ENCODE measurements at places on chromosomes 2 and 18.

DNA sequence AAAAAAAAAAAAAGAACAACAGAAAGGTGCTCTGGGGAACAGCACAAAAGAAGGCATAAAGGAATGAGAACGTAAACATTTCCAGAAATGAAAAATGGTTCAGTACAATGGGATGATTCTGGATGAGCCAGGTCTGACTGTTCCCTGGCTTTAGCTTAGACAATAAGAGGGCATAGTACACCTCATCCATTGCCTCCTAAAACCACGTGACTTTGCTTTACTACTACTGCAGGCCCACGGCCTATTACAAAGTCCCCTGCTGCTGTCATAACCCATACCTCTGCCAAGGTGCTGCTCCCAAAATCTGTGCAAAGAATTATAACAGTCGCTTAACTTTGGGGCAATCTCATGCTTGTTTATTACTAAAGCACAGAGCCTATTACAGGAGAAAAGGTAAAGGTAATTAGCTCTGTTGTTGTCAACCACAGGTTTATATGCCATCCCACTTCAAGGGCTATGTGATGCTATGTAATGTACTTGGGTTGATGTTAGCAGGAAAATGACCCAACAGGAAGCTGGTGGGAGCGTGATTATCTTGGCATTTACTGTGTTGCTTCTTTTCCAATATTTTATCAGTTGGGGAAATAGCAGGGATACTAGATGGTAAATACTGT lies 26.8 kb downstream of the STK17B start:
- no peak for DNase-seq

DNA sequence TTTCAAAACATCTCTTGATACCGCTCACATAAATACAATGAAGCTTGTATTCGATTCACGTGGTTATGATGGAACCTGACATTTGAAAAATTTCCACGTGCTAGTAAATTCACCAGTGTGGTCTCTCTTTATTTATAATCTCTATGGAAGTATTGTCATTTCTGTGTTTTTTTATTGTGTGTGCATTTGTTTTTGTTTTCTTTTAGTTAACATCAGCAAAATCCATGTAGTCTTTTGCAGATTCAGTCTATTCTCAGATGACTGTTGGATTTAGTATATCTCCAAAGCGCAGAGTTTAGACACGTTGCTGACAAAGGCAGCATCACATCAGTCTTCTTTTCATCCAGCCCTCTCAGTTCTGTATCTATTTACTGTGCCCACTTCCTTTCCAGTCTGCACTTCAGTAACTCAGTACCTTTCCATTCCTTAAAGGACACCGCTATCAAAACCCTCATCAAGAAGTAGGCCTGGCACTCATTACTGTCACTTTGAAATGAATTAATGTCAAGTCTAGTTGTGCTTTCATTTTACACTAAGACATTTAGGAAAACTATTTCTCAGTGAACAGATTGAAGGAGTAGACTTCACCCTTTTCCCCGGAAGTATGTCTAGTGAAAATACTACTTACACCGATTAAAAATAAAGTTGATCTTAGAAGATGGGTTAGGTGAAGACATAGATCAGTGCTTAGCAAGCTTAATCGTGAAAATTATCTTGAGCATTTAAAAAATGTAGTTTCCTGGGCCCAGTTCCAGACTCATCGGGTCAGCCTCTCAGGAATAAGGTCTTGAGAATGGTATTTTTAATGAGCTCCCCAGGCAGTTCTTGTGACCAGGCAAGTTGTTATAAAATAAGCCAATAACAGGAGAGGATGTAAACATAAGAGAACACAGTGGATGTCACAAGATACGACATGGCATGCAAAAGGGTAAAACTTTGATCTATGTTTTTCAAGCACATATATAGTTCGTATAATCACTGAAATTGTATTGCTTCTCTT lies 506.8 kb upstream of the ZEB2 start:
- no peak for DNase-seq

DNA sequence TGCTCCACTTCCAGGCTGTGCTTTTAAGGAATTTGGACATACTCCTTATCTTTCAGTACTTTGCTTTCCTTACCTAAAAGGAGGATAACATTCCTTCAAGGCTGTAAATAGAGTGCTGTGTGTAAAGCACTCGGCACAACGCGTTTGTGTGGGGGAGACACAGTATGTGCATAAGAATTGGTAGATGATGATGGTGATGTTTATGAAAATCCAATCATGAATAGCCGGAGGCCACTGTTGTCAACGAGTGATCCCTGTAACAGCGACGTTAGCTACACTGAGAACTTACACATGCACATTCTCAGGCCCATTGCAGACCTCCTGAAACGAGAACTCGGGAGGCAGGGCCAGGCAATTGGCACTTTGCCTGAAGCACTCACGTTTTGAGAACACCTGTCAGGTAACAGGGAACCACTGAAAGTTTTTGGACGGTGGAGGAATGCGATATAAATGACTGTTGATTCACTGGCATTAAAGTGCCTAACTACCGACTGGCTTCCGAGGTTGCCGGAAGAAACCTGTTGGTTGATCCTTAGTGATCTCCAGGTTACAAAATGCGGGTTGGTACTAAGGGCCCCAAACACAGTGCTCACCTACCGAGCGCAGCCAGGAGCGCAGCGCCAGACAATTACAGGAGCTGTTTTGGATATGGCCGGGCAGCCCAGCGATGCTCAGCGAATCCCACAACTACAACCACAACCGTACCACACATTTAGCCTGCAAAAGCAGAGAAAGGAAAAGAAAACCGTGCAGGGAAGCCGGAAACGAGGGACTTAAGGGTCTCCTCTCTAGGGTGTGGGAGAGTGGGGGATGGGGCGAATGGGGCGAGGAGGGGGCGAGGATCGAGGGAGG lies 1.0 kb upstream of the MAP4K4 start:
- peak; percentile 40 for DNase-seq

DNA sequence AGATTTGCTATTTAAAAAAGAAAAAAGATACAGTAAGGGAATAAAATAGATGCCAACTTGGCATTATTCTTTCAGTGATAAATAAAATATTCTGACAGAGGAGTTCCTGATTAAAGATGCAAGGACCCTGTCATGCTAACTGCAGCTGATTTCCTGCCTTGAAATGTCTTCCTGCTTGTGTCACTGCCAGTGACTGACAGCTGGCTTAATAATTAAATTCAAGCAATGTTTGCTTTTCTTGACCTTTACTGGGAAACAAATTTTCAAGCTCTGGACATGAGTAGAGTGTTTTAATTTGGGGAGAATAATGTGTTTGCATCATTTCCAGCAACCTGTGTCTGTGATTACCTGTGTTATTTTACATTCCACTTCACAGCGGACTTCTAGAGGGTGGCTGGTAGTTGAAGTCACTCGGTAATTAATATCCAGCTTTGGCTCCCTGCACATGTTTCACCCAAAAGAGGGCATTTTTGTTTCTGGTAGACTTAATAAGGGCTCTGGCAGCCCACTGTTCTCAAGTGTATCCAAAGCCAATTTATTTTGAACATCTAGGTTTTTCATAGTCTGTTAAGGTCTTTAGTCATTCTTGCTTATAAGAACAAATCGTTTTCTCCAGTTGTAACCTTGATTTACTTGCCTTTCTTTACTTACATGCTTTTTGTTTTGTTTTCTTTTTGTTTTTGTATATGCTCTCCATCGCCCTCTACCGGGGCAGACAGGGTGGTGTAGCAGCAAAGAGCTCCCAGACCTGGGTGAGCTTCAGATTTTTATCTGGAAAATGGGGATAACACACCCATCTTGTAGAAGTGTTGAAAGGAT lies 48.5 kb upstream of the PROKR1 start:
- peak; percentile 29 for DNase-seq

DNA sequence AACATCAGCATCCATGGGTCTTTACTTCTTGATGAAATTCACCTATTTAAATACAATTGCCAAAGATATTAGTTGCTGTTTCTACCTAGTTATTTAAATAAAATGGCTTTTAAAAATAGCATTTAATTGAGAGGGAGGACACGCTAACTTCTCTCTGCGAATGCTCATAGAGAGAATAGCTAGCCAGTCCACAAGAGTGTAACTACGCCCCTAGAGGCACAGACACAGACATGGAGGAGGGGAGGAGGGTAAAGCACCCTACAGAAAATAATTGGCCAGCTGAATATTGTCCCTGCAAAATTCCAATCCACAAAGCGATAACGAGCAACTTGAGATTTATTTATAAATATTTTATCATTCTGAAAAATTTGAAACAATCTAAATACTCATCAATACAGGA lies 97.0 kb upstream of the PAPOLG start:
- DNase-seq: no peak

DNA sequence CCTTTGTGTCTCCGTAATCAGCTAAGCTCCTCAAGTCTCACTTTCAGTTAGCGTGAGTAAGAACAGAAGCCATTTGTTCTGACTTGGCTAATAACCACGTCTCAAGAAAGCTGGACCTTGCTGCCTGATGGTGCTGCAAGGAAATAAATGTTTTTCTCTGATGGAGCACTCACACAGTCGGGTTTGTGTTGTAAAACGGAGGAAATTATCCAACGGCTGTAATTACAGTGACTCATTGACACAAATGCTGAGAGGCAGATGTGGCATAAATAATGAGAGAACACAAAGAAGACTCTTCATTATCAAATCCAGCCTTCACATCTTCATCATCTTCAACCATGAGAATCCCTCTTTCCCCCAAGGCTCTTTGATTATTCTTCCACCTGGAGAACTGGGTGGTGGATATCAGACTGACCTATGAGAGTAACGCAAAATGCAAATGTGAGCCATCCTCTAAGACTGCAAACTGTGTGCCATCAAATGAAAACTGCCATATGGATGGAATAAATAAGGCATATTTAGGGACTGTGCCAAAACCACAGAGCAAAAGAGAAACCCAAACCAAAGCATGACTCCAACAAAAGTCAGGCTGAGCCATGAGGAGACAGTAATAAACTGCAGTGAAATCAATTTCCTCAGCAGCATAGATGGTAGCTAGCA lies 252.6 kb downstream of the RND3 start:
- no peak for DNase-seq

DNA sequence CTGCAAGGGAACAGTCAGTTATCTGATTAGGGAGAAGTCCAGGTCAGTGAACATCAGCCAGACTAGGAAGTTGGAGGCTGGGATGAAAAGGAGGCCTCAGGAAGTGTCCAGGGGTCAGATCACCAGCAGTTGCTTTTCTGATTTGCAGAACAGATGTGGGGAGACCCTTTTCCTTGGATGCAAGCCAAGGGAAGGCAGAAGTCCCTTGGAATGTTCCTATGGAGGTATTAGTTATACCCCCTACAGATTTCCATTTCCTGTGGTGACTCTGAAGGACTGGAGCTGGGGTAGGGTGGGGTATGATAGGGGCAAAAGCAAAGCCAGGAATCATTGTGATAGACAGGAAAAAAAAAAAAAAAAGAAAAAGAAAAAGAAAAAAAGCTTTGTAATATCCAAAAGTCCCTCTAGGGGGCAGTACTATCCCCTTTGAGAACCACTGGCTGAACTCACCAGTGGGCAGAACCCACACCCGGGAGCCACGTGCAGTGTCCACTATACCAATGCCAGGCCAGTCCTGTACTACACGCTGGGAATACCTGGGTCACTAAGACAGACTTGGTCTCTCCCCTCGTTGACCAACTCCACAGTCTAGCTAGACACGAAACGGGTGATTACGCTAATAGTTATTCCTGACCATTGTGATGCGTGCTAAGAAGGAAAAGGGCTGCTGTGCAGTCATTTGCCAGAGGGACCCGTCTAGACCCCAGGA lies 7.4 kb downstream of the DYSF start:
- DNase-seq: no peak

- no peak for DNase-seq
These were observed 300.3 kb upstream of the GULP1 start for GRCh38 chr2:187991389-187991788.

DNA sequence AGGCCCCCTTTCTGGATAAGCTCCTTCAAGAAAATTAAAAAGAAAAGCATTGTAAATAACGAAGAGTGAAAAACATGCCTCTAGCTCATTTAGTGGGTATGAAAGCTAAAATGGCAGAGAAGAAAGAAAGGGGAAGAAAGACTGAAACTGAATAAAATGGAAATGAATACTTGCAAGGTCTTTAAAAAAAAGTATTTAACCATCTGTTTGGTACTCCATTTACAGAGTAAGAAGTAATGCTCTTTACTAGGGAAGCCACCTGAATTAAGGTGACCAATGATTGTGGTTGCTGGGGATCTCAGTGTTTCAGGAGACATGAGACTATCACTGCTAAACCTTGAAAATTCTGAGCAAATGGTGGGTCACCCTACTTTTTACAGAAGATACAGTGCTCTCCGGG lies 17.7 kb upstream of the ARL5A start:
- DNase-seq: no peak

- DNase-seq: no peak
These were observed 185.9 kb downstream of the SLC39A10 start for GRCh38 chr2:195842932-195843331.

GRCh38 chr18:56795381-56795780 lies 144.2 kb downstream of the WDR7 start:
- DNase-seq: no peak

DNA sequence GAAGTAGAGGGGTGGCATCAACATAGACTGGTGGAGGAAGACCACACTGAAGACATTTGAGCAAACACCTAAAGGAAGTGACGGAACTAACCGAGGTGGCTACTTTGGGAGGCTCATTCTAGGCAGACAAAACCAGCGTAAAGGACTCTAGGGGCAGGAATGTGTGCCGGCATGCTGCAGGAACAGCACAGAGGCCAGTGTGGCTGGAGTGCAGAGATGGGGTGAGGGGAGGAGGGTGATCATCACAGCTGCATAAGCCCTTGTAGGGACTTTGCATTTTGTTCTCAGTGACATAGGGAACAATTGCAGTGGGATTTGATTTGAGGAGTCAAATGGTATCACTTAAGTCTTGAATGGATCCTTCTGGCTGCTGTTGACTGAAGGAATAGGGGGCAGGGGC lies 253.5 kb downstream of the NCKAP5 start:
- DNase-seq: no peak

- DNase-seq: no peak
These were observed 78.8 kb upstream of the ARHGAP28 start for GRCh38 chr18:6650747-6651146.

DNA sequence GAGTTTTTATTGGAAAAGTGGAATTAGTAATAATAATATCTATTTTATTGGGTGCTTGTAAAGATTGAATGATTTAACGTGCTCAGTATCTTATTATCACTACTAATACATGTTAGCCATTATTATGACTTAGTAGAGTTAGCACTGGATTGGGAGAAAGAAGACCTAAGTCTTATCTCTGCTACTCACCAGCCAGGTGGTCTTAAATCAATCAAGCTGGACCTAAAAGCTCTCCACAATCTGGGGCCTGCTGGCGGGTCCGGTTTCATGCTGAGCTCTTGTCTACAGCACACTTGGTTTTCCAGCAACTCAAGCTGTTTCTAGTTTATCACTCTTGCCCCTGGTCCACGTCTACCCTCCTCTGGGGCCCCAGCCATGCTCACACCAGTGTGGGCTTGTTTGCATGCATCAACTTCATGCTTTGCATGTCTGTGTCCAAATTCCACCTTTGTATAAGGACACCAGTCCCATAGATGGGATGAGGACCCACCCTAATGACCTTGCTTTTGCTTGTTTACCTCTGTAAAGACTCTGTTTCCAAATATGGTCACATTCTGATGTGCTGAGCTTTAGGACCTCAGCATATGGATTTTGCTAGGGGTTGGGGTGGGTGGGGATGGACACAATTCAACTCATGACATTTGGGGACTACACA lies 363.1 kb downstream of the LPIN1 start:
- no peak for DNase-seq

GRCh38 chr2:133333181-133333580 lies 235.1 kb downstream of the NCKAP5 start:
- no peak for DNase-seq

- DNase-seq: no peak
These were observed 77.5 kb upstream of the GLI2 start for GRCh38 chr2:120658042-120658769.
